ENCODE measurements at places on chromosomes 2 and 18. TPM values are rescaled to one million over a fixed set of nuclear protein-coding genes. Genes with fewer than 3 reads are reported as not detected.

DNA sequence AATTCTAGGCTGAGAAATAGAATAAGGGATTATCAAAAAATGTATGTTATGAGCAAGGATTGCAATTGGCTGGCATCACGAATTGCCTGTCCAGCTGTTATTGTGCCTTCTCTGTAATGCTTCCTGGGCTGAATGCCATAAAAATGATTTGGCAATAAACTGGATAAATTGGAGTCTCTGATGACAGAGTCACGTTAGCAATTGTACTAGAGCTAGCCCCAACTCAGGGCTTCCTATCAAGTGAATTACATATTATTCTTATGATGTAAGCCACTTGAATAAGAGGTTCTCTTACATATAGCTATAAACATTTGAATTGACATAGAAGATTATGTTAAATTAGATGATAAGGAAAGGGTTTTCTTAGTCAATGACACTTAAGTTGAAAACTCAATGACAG lies 607.5 kb upstream of the REG3G start:
- DNase-seq: peak; percentile 22

Gene ALPI
- not detected for total RNA-seq

DNA sequence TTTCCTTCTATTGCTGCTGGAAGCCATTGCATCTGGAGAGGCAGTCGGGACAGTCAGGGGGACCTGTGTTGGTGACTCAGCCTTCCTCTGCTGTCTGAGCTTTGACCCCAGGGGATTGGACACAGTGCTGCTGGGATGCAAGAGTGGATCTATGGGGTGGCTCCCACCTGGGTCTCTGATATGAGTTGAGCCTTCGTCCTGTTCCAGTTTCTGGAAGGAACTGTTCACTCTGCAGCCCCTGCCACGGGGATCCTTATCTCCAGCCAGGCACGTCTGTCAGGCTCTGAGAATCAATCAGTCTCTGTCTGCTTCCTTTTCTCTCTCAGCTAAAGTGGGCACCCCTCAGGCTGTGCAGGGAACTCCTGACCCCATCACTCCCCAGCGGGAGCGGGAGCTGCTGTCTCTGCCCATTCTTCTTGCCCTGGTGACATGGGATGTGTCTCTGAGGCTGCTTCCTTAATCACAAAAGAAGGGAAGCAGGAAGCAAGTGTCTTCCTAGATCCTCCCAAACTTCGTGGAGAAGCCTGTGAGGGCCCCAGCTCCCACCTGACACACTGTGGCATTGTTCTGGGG lies 51.7 kb downstream of the ARHGAP28 start:
- DNase-seq: no peak

DNA sequence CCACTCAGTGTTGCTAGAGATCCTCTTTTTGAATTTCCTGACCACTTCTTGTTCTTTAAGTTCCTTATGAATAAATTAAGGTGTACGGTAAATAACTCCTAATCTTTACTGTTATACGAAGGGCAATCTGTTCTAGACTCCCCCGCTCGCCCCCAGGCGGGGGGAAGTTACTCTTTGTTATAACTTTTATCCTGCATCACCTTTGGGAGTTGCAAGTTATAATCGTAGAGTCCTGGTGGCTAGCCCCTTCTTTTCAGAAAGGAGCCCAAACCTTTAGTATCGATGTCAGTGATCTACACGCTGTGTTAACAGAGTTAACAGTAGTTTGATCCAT lies 652 bp downstream of the GCA start:
- DNase-seq: peak; percentile 68

DNA sequence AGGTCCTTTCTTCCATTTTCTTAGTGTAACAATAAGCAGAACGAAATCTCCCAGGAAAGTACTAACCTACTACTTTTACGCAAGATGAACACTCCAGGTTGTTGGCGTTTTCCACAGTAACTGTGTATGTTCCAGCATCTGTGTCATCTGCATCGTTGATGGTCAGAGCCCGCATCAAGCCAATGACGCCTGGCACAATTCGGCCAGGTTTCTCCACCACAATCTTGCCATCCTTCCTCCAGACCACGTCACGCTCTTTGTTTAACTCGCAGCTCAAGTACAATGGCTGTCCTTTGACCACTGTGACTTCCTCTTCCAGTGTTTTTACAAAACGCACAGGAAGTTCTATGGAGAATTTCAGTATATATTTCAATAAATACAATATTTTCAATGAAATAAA lies 155.6 kb downstream of the PLEKHA3 start:
- no peak for DNase-seq

Data from left lung (tissue), 14 donors.